Mammary epithelial cell (primary cell): ENCODE measurements at places on chromosomes 2 and 18.

- no peak for DNase-seq
Observed at GRCh38 chr18:66344227-66344626, 259.7 kb downstream of the CDH19 start.

- peak; percentile 16 for DNase-seq
Observed at GRCh38 chr18:50819027-50819727, 639 bp downstream of the MRO start.

DNA sequence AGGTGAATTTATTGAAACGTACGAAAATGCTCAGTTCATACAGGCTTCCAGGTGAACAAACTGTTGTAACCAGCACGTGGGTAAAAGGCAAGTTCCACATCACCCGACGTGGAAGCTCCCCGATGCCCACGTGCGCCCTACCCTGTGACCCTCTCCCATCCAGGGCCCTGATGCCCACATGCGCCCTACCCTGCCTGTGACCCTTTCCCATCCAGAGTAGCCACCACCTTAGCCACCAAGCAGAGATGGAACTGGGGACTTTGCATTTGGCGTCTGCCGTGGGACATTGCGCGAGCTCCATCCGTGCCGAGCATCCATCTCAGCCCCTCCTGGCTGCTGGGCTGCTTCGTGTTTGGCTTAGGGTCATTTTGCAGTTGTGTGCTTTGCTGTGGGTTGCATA lies 37.5 kb downstream of the ANO7 start:
- DNase-seq = no peak

GRCh38 chr18:2597639-2598038 lies 26.3 kb downstream of the NDC80 start:
- no peak for DNase-seq

GRCh38 chr2:101442042-101442666 lies 32.8 kb downstream of the RFX8 start:
- peak; percentile 57 for DNase-seq

- no peak for DNase-seq
Observed at GRCh38 chr2:203669820-203670219, 36.6 kb upstream of the CD28 start.

- DNase-seq = peak; percentile 28
Observed at GRCh38 chr2:237563816-237564215, 2.6 kb upstream of the PRLH start.

GRCh38 chr2:1420746-1421480 lies 7.7 kb downstream of the TPO start:
- DNase-seq = no peak

DNA sequence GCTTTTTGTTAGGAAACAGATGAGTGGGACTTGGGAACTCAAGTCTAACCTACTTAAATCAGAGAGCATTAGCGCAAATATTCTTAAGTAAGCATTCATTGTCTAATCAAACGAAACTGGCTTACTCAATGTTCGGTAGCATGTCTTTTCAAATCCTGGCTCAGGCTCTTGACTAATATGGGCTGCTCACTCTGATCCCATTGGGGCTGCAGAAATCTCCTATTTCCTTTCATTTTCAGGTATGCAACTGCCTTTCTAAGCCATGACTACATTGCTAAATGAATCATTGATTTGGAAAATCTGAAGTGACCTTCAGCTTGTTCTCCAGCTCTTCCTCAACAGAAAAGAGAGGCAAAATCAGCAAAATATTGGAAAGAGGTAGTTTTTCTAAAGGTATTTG lies 2084.4 kb upstream of the PIK3C3 start:
- peak; percentile 5 for DNase-seq

DNA sequence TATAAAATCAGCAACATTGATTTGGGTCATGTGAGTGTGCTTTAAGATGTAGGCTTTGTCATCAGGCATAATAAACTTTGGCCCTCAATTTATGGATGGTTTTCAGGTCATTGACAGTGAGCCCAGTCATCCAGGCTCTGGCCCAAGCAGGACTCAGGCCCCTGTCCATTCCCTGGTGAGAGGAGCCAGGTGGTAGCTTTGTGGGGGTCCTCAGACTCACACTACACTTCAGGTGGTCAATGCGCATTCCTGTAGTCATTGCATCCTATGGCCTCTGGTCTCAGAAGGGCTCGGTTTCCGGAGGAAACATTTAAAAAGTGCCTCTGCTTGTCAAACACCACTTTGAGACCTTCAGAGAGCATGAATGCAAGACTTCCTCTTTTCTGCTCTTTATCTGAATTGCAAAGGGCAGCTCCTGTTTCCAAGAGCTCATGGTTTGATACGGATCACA lies 20.2 kb downstream of the LGALSL start:
- DNase-seq = no peak

- no peak for DNase-seq
Observed at GRCh38 chr2:74984947-74985637, 26.6 kb downstream of the POLE4 start.

- no peak for DNase-seq
Observed at GRCh38 chr2:205731583-205731981, 49.3 kb downstream of the NRP2 start.

DNA sequence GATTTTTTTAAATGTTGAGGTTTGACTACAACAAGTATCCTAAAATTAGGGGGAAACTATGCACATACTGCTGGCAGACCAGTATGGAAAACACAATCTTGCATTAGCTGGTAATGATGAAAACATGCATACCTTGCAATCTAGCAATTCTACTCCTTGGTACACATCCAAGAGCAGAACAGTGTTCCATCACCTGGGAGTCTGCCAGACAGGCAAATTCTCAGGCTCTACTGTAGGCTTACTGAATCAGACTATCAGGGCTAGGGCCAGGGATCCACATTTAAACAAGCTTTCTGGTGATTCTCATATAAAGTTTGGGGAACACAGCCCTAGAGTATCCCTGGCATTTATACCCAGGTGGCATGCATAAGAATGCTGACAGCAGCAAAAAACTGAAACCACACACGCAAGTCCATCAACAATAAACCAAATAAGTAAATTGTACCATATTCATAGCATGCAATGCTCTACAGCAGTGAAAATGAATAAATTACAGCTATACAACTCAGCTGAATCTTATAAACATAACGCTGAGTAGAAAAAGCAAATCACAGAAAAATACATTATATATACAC lies 13.6 kb downstream of the CDH2 start:
- DNase-seq = no peak

- DNase-seq = peak; percentile 26
Observed at GRCh38 chr2:19178175-19178574, 180.2 kb downstream of the OSR1 start.

GRCh38 chr18:903701-904100 lies 970 bp upstream of the ADCYAP1 start:
- peak; percentile 33 for DNase-seq

- DNase-seq = no peak
Observed at GRCh38 chr2:195535911-195536522, 121.0 kb upstream of the SLC39A10 start.

GRCh38 chr2:186721956-186722355 lies 28.1 kb downstream of the FAM171B start:
- DNase-seq = no peak

DNA sequence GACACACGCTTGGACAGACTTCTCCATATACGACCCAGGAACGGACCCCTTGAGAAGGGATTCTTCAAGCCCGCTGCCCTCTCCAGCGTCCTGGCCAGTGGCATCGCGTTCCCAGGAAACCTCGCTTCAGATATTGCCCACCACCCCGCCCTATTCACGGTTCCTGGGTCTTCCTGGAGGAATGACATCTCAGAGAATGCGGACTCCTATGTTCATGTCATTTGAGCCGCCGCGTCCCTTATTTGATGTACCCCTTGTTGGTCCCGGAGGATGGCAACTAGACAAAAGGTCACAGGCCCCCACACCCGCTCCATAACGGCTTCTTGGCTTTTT lies 588 bp upstream of the CCDC93 start:
- DNase-seq = no peak

GRCh38 chr2:168139852-168140251 lies 107.5 kb downstream of the STK39 start:
- no peak for DNase-seq

DNA sequence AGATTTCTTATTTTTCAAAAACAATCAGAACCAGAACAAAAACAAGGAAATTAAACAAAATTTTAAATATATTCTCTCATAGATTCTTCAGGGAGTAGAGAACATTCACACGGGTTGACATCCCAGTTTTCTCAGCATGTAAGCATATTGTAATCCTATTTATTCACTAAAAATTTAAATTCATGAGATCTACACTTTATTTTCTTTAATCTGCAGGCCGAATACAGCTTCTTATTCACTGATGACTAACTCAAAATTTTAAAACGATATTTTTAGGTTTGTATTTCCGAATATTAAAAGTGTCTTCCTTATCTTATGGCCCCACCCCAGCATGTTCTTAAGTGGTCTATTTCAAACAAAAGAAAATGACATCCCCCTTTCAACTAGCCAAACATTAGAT lies 262.4 kb downstream of the MEIS1 start:
- no peak for DNase-seq

DNA sequence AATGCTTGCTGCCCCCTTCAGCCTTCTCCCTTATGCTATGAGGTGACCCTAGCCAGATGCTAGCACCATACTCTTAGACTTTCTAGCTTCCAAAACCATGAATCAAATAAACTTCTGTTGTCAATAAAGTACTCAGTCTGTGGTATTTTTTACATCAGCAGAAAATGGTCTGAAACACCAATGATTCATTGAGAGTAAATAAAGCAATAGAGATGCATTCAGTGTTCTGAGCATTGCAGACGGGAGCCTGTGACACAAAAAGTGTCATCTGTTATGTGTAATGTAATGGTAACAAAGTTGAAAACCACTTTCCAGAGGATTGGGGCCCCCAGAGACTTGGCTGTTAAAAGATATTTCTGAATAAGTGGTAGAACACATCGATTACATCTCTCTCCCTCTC lies 758.0 kb upstream of the NRXN1 start:
- no peak for DNase-seq

- DNase-seq = peak; percentile 91
Observed at GRCh38 chr18:47883771-47884413, 46.6 kb downstream of the SMAD2 start.

GRCh38 chr18:59055345-59056032 lies 84.2 kb upstream of the SEC11C start:
- no peak for DNase-seq

GRCh38 chr2:240204431-240205276 lies 64.2 kb upstream of the OTOS start:
- no peak for DNase-seq

DNA sequence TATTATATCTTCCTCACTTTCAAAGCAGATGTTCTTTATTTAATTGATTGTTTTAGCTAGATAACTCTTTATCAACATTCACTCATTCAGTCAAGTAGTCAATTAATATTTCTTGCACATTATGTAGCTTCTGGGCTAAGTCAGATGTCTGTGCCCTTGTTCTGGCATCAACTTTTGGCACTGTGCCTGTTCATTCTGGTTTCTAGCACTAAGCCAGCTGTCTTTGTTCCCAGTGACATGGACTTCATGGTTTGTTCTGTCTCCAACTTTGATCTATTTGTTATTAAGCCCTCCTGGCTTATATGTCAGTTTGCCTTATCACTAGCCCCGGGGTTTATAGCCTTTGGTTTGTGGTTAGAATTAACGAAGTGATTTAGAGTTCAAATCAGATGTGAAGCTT lies 247.9 kb upstream of the SYT4 start:
- DNase-seq = peak; percentile 49

DNA sequence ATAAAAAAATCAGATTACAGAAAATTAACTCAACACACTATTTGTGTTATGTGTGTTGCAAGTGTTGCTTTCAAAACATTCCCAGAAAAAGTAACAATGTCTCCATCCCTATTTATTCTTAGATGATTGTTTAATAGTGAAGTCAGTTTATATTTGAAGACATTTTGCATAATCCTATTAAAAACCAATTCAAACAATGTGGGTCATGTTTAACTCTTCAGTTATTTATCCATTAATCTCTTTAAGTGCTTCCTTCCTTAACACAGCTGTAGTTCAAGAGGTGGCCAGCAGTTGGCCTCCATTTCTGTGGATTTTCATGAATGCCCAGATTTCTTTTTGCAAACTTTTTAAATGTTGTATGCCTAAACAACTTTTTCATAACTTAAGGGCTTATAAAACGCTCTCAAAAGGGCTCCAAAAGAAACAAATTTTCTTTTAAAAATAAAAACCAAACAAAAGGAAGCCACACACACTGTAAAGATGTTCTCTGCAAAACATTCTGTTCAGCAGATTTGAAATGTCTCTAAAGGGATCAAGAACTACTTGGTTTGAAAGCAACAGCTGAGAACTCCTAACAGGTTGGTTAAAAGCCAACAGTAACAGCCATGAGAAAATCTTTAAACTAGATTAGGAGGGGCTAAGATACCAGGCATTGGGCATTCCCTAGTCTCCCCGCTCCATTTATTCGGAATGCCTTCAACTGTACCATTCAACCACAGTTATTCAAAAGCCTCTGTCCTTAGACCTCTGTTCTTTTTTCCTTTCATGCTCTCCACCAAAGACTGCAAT lies 71.5 kb downstream of the THADA start:
- no peak for DNase-seq

- DNase-seq = no peak
Observed at GRCh38 chr2:138000796-138001195, 36.5 kb downstream of the HNMT start.

GRCh38 chr18:46060359-46060841 lies 11.7 kb downstream of the PSTPIP2 start:
- DNase-seq = no peak

DNA sequence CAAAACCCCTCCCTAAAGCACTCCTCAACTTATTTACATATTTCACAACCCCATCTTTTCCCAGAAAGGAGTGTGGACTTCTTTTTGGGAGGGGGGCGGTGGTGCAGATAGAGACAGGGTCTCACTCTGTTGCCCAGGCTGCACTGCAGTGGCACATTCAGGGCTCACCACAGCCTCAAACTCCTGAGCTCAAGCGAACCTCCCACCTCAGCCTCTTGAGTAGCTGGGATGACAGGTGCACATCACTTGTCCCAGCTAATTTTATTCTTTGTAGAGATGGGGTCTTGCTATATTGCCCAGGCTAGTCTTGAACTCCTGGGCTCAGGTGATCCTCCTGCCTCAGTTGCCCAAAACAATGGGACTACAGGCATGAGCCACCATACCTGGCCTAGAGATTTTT lies 44.1 kb downstream of the ADCY3 start:
- no peak for DNase-seq

- DNase-seq = peak; percentile 86
Observed at GRCh38 chr18:77065221-77065981, 67.2 kb downstream of the MBP start.

GRCh38 chr2:26477126-26477910 lies 606 bp downstream of the OTOF start:
- no peak for DNase-seq
